ENCODE measurements at places on chromosomes 12 and 14.

- no peak for DNase-seq
These were observed 129.0 kb upstream of the WSCD2 start for GRCh38 chr12:108000111-108000510.

- DNase-seq, result no peak
These were observed 56.7 kb downstream of the ADIPOR2 start for GRCh38 chr12:1747609-1748008.

- no peak for DNase-seq
These were observed 61.0 kb upstream of the PTHLH start for GRCh38 chr12:28033538-28033915.

DNA sequence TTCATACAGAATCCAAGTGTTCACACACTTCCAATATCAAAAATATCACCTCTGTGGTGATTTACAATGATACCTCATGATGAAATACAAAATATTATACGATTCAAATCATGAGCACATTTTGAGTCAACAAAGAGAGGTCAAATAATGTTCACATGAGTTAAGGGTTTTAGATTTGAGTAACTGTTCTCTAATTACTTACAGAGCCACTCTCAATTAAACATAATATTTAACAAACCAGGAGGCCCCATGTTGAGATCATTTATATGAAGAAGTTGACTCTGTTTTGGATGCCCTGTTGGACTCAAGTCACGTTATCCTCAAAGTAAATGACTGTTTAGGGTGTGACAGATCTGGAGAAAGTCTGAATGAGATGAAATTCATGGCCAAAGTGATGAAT lies 53.5 kb downstream of the NUAK1 start:
- DNase-seq, result no peak

DNA sequence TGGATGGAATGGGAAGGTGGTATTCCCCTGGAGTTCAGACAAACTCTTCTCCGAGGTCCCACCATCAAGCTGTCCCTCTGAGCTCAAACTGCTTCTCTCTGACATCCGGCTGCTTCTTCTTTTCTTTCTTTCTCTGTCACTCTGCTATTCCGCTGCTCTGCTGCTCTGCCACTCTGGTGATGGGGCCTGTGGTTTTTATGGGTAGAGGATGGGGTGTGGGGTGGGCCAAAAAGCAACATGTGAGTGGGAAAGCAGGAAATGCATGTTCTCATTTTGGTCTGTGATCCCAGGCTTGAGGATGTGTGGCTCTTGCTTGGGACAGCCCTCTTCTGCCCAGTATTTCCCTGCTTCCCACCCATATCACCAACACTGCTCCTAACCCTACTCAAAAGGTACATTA lies 30.6 kb downstream of the CLECL1 start:
- no peak for DNase-seq

GRCh38 chr12:20815574-20815973 lies 5.1 kb downstream of the SLCO1B3 start:
- DNase-seq, result no peak

Measured in NCI-H1436 treated with DMSO at 0.1 percent for 48 hours (cell line).